Activated CD8-positive, alpha-beta memory T cell treated with anti-CD3 and anti-CD28 coated beads, Interleukin-2, amount 50 U/mL, for 48 hours (primary cell): ENCODE measurements at places on chromosomes 13 and 19.
A peak's percentile ranks its signal among the peaks of the same experiment; 100 is the strongest.

- DNase-seq, result no peak
Observed at GRCh38 chr13:39938596-39938995, 283.1 kb downstream of the COG6 start.

GRCh38 chr13:43077906-43078305 is 54.5 kb downstream of the DNAJC15 start:
- DNase-seq, result no peak

GRCh38 chr13:101434486-101434885 is 18.0 kb upstream of the ITGBL1 start:
- DNase-seq, result no peak

GRCh38 chr13:98254513-98254912 is 77.4 kb upstream of the RNF113B start:
- no peak for DNase-seq

DNA sequence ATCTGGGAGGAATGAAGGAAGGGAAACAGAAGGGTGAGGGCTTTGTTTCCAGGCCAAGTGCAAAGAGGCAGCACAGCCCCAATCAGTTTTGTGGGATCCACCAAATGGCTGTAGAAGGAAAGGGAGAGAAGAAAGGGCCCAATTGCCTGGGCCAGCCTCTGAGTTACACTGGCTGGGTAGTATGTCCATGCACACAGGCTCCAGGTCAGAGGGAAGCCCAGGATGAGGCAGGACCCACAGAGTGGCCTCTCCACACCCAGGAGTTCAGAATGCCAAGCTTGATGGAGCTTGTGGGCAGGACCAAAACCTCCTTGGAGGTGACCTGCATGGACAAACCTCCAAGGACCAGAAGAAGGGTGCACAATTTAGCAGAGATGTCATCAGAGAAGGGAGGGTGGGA is 178.2 kb upstream of the TSHZ3 start:
- DNase-seq, result no peak

- no peak for DNase-seq
Observed at GRCh38 chr13:98507282-98507797, 69.6 kb downstream of the STK24 start.

- no peak for DNase-seq
Observed at GRCh38 chr13:67438465-67438864, 208.3 kb upstream of the PCDH9 start.

- no peak for DNase-seq
Observed at GRCh38 chr13:39419068-39419467, 183.9 kb downstream of the LHFPL6 start.

DNA sequence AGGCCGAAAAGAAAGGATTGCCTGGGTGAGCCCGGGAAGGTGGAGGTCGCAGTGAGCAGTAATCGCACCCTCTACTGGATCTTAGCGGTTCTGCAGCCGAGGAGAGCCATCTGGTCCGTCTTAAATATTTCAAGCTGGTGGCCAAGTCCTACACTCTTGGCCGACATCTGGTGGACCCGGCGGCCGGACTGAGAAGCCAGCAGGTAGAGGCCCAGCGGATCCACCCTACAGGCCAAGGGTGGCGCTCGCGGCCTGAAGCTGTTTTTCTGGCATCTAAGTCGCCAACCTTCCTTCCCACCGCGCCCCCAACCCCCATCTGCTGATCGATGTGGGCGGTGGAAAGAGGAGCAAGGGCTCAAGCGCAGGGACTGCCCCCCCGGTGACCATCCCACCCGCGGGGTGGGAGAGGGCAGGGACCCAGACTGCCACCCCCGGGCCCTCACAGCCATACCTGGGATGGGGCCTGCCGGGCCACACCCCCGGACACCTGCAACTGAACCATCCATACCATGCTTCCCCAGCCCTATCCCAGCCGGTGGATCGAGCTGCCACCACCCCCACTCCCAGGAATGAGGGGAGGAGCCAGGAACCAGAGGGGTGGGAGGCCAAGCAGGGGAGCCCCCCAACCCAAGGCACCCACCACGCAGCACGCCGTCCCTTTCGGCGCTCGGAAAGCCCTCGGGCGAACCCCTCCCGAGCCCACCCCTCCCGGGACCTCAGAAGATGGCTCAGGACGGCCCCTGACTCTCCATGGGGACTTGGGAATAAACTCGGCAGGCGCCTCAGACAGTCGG is 46.3 kb upstream of the ZNF730 start:
- peak; percentile 50 for DNase-seq

DNA sequence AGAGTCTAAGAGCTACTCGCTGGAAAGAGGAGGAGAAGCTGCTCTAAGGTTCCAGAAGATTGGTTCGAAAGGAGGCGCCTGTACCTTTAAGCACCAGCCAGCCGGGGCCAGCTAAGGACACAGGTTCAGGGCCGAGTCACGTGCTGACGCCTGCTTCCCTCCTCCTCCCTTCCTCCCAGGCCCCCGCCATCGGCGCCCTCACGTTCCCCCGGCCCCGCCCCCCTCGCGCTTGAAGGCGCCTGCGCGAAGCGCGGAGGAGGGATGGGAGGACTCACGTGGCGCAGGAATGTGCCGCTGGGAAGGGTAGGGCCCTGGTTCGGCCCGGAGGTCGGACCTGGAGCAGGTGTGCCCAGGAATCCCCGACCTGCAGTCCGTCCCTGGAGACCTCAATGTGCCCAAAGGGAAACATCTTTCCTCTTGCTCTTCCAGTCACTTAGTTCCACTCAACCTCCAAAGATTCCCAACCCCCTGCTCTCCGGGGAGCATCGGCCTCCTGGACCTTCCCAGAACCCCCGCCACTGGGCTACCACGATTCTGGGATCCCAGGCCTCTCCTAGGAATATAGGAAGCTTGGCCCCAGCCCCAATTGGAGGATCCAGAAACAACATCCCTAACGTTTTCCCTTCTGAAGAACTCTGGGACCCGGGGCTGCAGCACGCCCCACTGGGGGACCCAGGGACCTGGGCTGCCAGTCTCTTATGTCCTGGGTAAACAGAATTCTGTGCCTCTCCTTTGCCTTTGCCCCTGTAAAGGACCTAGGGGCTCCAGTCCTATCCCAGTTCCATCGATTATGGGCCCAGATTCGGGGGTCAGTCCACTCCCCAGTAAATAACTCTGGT is 2.5 kb downstream of the DBP start:
- peak; percentile 96 for DNase-seq

DNA sequence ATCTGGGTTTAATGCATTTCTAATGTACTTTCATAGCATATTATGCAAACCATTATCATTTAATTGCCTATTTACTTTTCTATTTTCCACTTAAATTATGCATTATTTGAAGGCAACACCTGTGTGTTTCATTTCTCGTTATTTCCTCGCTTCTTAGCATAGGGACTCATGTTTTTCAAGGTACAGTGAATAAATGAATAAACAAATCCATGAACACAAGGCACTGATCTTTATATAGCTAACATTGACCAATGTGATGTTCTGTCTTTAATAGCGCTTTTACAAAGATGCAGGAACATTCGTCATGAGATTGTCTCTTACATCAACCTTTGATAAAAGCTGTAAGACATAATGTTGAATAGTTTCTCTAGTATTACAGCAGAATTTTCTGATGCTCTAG is 121.2 kb downstream of the B3GLCT start:
- DNase-seq, result no peak

GRCh38 chr13:94708031-94708859 is 4.1 kb downstream of the SOX21 start:
- DNase-seq, result peak; percentile 57

- DNase-seq, result no peak
Observed at GRCh38 chr13:42847891-42848663, 66.7 kb downstream of the FAM216B start.

- DNase-seq, result no peak
Observed at GRCh38 chr19:51098365-51099046, 9.7 kb downstream of the CTU1 start.

GRCh38 chr13:79290595-79291244 is 115.3 kb downstream of the RBM26 start:
- no peak for DNase-seq

DNA sequence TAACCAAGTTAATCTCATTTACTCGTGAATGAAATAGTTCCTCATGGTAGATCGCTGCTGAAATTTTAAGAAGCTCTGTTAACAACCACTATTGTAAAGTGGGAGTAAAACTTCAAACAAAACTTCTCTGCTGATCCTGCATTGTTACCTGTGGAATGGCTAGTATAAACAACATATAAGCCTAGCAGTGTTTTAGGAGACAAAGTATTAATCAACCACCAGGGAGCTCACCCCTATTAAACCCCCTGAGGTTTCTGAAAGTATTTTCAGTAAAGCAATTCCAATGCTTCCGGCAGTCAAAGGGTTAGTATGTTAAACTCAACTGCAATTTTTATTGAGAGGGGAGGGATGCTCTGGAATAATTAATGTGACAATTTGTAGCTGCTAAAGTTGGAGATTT is 30.0 kb upstream of the PCDH17 start:
- no peak for DNase-seq

DNA sequence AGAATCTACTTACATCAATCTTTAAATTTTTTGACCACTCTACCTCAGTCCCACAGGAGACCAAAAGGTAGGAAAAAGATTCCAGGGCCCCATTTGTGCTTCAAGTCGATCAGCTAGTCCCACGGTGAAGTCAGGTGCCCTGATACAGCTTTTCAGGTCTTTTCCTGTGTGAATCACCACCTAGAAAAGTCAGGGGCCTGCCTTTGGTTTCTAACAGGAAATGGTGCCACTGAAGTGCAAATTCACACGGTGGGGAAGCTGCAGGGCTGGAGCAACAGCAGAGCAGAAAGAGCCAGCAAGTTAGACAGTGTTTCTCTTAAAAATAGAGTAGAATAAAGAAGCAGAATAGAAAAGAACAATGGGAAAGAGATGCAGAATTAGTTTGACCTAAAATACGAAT is 107.5 kb downstream of the KLF12 start:
- DNase-seq, result peak; percentile 73

DNA sequence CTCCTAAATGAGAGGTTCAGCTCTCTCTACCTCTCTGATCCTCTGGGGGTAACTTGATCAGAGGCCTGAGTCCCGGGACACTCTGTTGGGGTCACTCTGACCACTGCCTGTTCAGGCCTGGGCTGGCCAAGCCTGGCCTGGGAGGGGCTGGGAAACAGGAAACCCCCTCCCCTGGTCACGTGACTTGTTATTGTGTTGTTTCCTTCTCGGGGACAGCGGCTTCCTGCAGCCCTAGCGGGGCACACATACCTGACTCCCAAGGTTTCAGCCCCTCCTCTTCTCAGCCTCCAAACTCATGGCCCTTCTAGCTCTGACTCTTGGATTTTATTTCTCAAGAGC is at the start of gene USHBP1:
Gene USHBP1 (minus strand): TSS at position 105 of the 339 bp plus-strand sequence. CDS start 446 bp downstream, outside the sequence.
- no peak for DNase-seq

DNA sequence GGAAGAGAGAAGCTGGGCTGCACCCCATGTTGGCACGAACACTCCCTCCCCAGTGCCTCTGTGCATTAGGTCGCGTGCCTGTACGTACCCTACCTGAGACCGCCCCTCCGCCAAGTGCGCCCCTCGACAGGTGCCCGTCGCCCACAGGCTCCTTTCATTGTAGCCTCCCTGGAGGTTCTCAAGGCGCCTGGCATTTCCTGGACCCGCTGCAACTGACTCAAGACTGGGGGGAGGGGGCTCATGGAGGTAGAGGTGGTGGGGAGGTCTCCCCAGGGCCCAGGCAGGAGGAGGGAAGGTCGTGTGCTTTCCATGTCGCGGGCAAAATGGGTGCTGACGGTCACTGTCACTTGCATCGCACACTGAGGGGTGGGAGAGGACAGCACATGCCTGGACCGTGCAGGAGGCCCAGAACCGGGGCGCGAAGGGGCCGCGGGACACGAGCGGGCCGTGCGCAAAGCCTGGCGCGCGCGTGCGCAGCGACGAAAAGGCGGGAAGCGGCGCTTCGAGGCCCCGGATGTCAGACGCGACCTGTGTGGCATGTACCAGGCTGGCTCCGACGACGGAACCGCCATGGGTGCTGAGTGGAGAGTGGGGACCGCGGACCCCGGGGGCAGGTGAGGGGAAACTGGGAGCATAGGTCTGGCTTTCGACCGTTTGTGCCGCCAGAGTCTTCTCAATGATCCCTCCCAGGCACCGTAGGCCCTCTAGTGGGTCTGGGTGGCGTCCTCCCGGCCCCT is 16.5 kb downstream of the NFIX start:
- DNase-seq, result no peak

GRCh38 chr19:49779731-49780555 is 13.1 kb downstream of the AP2A1 start:
- DNase-seq, result no peak

GRCh38 chr13:105599477-105600037 is 935.9 kb downstream of the EFNB2 start:
- DNase-seq, result no peak

DNA sequence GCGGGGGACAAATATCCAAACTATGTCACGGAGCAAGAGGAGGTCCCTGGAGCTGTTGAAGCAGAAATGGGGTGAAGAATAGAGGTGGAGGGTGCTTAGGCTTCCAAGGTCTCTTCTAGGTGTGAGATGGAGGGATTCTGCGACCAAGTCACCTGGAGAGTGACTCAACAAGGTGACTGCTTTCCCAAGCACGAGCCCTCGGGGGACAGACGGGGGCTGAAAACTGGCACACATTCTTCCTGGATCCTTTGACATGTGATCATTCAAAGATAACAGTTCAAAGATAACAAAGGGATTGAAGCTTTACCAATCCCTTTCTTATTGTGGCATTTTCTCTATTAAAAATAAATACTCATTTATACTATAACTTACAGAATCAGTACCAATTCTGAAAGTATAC is 2.2 kb upstream of the TEX101 start:
- DNase-seq, result peak; percentile 0

DNA sequence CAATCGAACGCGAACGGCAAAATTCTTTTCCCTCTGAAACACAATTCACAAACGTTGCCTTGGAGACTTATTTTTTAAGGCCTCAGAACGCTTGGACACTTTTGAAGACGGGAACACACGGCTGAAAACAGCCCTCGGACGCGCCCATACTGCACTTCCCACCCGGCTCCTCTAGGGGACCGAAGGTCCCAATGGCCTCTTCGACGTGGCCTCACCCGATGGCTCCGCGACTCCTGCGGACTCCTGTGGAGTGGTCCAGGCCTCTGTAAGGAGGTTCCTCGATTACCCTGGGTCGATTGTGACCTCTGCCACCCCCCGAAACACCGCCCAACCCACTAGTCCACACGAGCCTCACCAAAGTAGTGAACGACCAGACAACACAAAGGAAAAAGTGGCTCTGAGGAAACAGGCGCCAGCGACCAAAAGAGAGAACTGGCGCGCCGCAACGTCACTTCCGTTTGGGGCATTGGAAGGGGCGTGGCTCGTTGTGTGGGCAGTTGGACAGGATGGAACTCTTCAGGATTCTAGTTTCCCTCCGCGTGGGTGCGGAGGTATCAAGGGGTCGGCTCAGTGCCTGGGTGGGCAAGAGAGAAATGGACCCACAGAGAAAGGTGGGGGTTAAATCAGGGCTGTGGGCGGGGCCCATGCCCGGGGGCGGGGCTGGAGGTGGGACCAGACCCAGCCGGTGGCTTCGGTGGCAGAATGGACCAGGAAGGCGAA is at the start of gene ZNF560:
Gene ZNF560 (minus strand): TSS at position 434 of the 720 bp plus-strand sequence. CDS start 23,303 bp downstream, outside the sequence.
- DNase-seq, result peak; percentile 51

DNA sequence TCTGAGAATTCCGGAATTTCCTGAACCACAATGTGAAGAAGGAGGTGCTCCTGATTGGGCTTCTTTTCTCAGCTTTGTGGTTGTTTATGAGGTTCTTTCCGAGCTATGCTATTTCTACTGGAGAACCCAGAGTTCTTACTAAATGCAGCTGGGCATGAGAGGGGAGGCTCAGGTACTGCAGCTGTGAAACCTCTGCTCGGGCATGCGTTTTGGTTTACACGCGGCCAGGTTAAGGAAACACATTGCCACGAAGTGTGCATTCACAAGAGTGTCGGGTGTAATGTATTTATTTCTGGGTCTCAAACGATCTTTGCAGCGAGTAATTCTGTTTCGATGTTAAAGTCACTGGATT is 661 bp upstream of the MIR17HG start:
- DNase-seq, result peak; percentile 75

- no peak for DNase-seq
Observed at GRCh38 chr19:948842-949496, 23.1 kb downstream of the ARID3A start.
